ENCODE measurements at places on chromosomes 5 and 9.

DNA sequence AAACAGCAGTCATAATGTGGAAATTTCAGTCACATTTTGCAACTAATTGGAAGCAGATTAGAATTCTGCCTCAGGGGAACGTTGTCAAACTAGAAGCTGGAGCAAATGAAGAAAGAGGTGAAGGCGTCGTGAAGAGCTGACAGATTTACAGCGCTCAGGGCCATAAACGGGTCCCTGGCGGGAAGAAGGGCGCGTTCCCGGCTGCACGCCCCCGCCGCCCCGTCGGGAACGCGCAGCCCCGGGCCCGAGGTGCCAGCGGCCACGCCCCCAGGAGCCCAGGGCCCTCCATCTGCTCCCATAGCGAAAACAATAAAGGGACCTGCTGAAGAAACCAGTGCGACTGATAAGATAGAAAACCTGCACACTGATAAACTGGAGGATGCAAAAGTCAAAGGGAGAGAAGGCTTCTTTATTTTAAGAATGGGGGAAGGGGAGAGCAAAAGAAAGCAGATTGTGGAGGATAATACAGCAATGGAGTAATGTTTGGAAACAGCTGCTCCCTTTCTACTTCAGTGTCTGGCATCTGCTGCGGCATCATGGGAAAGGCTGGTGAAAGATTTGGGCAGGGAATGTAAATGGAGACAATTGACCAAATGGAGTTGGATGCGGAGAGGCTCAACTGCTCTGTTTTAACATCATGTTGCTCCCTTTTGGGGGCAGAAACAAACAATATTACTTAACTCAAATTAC is 11.1 kb downstream of the ZNF608 start:
- no peaks in the 10 kb centered on the region for H3K27me3 ChIP-seq
- H3K4me1 ChIP-seq: no peaks in the 10 kb centered on the region
- DNase-seq: no peak
- peak overlapping the region; percentile 27 for H3K4me3 ChIP-seq

- no peak overlapping the region for H3K4me3 ChIP-seq
- H3K27ac ChIP-seq: no peak overlapping the region
- H3K4me1 ChIP-seq: no peaks in the 10 kb centered on the region
- peak; percentile 34 for DNase-seq
- H3K36me3 ChIP-seq: no peaks in the 10 kb centered on the region
Measured at GRCh38 chr5:132225165-132226032, 2.3 kb downstream of the P4HA2 start.

DNA sequence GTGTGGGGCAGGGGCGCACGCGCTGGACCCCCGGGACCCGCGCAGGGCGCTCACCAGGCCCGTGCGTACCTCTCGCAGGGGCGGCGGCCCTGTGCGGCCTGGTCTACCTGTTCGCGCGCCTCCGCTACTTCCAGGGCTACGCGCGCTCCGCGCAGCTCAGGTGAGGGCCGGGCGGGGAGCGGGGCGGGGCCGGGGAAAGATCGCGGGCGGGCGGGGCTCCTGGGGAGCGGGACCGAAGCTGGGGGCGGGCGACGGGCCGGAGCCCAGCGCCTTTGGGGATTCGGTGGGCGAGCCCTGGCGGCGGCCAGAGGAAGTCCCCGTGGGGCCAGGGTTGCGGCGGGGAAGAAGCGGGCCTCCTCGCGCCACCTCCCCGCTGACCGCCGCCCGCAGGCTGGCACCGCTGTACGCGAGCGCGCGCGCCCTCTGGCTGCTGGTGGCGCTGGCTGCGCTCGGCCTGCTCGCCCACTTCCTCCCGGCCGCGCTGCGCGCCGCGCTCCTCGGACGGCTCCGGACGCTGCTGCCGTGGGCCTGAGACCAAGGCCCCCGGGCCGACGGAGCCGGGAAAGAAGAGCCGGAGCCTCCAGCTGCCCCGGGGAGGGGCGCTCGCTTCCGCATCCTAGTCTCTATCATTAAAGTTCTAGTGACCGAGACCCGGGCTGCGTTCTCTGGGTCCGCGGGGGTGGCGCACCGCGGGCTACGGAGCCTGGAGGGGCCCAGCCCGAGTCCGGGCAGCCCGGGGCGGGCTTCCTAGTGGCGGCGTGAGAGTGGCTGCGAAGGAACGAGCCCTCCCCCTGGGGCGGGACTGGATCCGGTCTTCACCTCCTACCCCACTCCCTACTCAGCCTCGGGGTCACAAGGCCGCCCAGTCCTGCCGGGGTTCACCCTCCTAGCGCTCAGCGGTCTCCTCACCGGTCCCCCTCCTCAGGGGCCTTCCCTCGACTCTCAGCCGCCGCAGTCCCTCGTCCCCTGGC is 2.4 kb downstream of the LTC4S start:
- DNase-seq: peak; percentile 67
- H3K27ac ChIP-seq: peak overlapping the region; percentile 44
- peaks cover 18% of the 10 kb centered on the region for H3K4me1 ChIP-seq
- H3K4me3 ChIP-seq: peak overlapping the region; percentile 40

- H3K4me3 ChIP-seq: no peak overlapping the region
- H3K36me3 ChIP-seq: peaks cover 4% of the 10 kb centered on the region
- H3K27me3 ChIP-seq: no peaks in the 10 kb centered on the region
- DNase-seq: no peak
- H3K27ac ChIP-seq: no peak overlapping the region
Measured at GRCh38 chr9:137682428-137683105, 63.8 kb downstream of the EHMT1 start.

DNA sequence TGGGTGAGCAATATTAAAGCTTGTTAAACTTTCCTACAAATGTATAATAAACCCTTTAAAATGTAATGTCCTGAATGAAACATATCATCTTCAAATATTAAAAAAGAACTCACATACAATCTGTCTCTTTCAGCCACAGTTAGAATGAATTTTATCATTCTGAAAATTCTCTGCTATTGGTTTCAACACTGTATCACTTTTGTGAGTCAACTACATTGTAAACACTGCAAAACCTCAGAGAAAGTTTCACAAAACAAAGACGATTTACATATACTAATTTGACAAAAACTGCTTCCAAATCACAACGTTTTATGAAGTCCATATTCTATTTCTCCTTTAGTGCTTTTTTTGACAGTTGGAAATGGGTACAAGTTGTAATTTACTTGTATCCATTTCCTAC is 1032.0 kb upstream of the DMAC1 start:
- no peaks in the 10 kb centered on the region for H3K4me1 ChIP-seq
- no peaks in the 10 kb centered on the region for H3K27me3 ChIP-seq

GRCh38 chr9:93684806-93685543 is 108.6 kb downstream of the PHF2 start:
- no peak overlapping the region for H3K27ac ChIP-seq
- H3K4me3 ChIP-seq: no peak overlapping the region
- H3K36me3 ChIP-seq: no peaks in the 10 kb centered on the region
- DNase-seq: no peak
- H3K27me3 ChIP-seq: peaks cover 17% of the 10 kb centered on the region

- H3K27ac ChIP-seq: no peak overlapping the region
- DNase-seq: no peak
- H3K4me3 ChIP-seq: no peak overlapping the region
- H3K27me3 ChIP-seq: peaks cover 6% of the 10 kb centered on the region
- H3K4me1 ChIP-seq: no peaks in the 10 kb centered on the region
Measured at GRCh38 chr9:72954431-72955125, 1.7 kb upstream of the ALDH1A1 start.

GRCh38 chr5:135124128-135124527 is 90.1 kb upstream of the PITX1 start:
- H3K27ac ChIP-seq: no peak overlapping the region
- H3K4me1 ChIP-seq: peaks cover under 1% of the 10 kb centered on the region
- no peak for DNase-seq

- no peak overlapping the region for H3K4me3 ChIP-seq
- no peaks in the 10 kb centered on the region for H3K27me3 ChIP-seq
- DNase-seq: no peak
- no peaks in the 10 kb centered on the region for H3K4me1 ChIP-seq
- H3K27ac ChIP-seq: no peak overlapping the region
Measured at GRCh38 chr5:127909066-127909465, 174.5 kb upstream of the SLC12A2 start.

DNA sequence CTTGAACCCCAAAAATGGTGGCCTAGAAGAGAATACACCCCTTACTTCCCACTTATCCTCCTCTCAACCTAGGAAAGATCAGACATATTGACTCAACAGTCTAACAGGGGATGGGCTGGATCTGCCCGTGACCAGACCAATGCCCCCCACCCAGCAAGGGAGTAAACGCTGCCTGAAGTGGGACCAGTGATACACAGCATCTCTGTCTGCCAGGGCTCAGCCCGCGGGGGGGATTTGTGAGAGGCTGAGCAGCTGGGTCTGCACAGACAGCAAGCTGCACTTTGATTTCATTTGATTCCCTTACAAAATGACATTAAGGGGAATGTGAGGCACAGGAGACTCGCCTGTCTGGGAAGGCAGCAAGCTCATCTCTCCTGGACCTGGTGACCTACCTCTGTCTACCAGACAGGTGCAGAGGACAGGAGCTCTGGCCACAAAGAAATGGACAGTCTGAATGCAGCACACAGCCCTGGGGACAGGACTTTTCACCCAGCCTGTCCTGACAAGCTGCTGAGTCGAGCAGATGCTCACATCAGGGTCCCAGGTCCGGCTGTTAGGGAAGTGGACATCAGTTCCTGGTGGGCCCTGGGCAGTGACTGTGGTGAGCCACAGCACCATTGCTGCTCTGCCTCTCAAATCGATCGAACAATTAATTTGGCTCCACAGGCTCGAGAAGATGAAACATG is 79.9 kb downstream of the RGS3 start:
- no peak overlapping the region for H3K27ac ChIP-seq
- peaks cover 2% of the 10 kb centered on the region for H3K4me1 ChIP-seq
- no peak for DNase-seq

DNA sequence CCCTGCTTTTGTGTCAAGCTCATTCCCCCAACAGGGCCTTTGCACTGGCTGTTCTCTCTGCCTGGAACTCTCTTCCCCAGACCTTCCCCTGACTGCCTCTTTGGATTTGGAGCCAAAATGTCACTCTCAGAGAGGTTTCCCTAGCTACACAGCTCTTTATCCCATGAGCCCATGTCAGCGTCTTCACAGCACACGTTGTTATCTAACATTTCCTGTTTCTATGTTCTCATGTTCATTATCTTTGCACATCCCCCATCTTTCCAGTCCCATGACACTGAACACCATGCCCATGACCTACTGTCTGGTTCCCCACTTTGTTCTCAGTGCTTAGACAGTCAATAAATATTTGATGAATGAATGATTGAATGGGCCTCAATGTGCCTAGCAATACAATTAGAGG is 26.3 kb upstream of the ARSI start:
- H3K4me1 ChIP-seq: no peaks in the 10 kb centered on the region
- no peaks in the 10 kb centered on the region for H3K36me3 ChIP-seq
- no peak overlapping the region for H3K27ac ChIP-seq
- H3K4me3 ChIP-seq: no peak overlapping the region
- DNase-seq: no peak

- DNase-seq: no peak
- no peak overlapping the region for H3K4me3 ChIP-seq
- H3K27me3 ChIP-seq: no peaks in the 10 kb centered on the region
- H3K27ac ChIP-seq: no peak overlapping the region
Measured at GRCh38 chr9:137740312-137740711, 121.5 kb downstream of the EHMT1 start.

DNA sequence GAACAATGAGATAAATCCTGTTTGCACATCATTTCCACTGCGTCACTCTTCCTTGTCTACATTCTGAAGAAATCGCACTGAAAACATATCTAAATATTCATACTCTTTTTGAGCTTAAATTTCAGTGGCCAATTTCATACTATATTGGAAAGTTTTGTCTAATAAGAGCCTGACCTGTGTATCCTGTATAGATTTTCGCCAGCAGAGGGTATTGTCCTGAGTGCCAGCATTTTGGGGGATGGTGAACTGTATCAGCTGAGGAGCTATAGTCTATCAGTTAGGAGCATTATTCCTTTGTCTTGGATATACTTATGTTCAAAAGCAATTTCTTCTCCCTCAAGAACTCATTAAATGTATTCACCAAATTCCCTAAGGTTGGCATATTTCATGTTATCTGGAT is 102.3 kb downstream of the SEMA6A start:
- DNase-seq: no peak
- H3K4me3 ChIP-seq: no peak overlapping the region
- no peaks in the 10 kb centered on the region for H3K4me1 ChIP-seq
- no peak overlapping the region for H3K27ac ChIP-seq

DNA sequence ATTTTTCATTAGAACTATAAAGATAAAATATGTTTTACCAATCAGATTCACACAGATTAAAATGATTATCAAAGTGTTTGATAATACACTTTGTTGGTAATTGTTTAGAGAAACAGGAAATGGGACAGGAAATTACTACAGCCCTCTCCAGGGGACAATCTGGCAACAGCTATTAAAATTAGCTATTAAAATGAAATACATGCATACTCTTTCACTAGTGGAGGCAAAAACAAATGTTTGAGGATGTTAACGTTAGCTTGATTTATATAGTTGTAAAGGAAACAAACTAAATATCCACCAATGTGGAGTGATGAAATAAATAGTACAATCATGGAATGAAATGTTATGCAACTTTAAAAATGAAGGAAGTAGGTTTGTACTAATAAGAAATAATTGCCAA is 53.7 kb downstream of the TARS1 start:
- no peak overlapping the region for H3K4me3 ChIP-seq
- H3K27ac ChIP-seq: no peak overlapping the region
- no peaks in the 10 kb centered on the region for H3K36me3 ChIP-seq
- H3K27me3 ChIP-seq: no peaks in the 10 kb centered on the region

DNA sequence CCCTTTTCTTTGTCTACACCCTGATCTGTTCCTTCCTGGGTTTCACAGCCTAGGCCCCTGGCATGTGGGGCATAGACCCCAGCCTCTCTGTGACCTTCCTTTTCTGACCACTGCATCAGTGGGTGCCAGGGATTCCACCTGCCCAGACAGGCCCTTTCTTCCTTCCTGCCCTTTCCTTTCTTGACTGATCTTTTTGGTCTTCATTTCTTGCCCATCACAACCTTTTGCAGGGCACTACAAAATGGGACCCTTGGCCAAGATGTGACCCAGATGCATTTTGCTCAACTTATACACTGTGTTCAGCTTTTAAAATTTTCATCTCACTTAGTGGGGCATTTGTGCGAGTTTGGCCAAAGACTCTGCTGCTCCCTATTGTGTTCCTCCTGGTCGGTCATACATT is 73.2 kb upstream of the TNFAIP8 start:
- H3K36me3 ChIP-seq: peaks cover 25% of the 10 kb centered on the region
- H3K27me3 ChIP-seq: no peaks in the 10 kb centered on the region
- peaks cover 96% of the 10 kb centered on the region for H3K4me1 ChIP-seq
- no peak for DNase-seq
- H3K27ac ChIP-seq: peak overlapping the region; percentile 65

DNA sequence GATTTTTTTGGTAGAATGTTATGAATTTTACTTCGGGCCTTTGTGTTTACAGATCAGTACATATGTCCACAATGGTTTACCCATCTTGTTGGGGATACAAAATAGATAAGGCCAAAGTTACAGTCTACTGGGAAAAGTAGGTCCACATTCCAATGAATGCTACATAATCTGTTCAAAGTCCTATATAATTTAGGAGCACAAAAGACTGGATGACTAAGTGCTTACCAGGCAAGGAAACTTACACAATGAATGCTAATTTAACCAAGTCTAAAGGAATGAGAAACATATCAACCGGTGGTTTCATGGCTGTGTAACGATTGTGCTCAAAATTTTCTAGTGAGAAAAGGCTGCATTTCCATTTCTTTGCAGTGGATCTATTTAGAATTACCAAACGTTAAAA is 97.4 kb upstream of the TRPM3 start:
- H3K27me3 ChIP-seq: peaks cover 4% of the 10 kb centered on the region
- H3K27ac ChIP-seq: no peak overlapping the region
- no peak for DNase-seq
- no peaks in the 10 kb centered on the region for H3K4me1 ChIP-seq

All from T-cell (primary cell).